ENCODE measurements at places on chromosomes 2 and 18. TPM values are rescaled to one million over a fixed set of nuclear protein-coding genes. Genes with fewer than 3 reads are reported as not detected.

GRCh38 chr18:44801781-44802180, 121.1 kb downstream of the SETBP1 start:
- DNase-seq, result no peak

DNA sequence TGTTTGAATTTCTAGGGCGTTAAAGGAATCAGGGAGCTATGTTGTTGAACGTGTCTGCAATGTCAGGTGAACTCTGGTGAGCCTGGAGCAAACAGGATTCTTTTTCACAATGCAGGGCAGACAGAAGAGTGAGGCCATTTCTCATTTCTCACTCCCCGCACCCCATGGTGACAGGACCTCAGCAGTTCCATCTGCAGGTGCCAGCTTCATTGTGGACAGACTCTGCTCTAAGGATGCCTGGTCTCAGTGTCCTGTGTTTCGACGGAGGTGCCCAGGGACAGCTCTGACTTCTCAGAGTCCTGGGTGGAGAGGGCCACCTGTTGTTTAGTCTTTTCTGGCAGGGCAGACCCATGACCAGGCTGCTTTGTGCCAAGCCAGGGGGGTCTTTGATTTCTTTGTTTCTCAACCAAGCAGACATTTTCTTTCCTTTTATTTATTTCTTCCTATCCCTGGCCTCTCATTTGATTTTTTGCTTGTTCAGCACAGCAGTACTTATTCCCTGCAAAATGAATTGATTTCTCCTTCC, 201.5 kb downstream of the RNF144A start:
- DNase-seq, result no peak

DNA sequence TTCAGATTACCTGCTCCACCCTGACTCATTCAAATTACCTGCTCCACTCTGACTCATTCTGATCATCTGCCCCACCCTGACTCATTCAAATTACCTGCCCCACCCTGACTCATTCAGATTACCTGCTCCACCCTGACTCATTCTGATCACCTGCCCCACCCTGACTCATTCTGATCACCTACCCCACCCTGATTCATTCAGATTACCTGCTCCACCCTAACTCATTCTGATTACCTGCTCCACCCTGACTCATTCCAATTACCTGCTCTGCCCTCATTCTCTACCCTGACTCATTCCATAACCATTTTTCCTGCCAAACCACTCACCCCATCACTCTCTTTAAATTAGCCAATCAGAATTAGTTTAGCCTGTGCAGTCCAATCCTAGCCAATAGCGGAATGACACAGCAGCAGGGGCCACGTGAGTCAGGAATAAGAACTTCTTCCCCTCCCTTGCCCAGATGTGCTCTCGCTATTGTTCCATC, 26.2 kb downstream of the CFAP53 start:
- DNase-seq, result peak; percentile 38

GRCh38 chr2:140526575-140526974, 1604.2 kb downstream of the LRP1B start:
- no peak for DNase-seq

GRCh38 chr2:10790228-10790973, 22.2 kb downstream of the PDIA6 start:
- no peak for DNase-seq

DNA sequence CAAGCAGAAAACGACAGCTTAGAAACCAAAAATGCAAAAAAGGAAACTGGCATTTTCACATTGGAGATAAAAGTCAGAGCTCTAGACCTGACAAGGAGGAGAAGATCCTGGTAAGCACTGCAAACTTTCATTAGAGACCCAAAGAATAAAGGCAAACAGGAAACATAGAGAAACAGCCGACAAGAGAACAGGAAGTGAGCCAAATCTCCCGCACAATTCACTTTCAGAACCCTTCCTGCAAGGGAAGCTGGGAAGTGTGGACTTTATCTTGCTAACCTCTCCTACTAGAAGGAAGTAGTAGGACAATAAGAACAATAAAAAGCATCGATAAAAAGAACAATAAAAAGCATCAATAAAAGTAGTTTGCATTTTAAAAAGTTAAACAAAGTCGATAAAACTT, 417.8 kb upstream of the SPHKAP start:
- no peak for DNase-seq

- no peak for DNase-seq
Observed at GRCh38 chr18:48126240-48126639, 195.8 kb upstream of the SMAD2 start.

GRCh38 chr2:178279142-178279541, 84.8 kb downstream of the OSBPL6 start:
- no peak for DNase-seq

Gene CTLA4
- total RNA-seq, result 69.7 TPM

Gene PLCL1
- total RNA-seq, result 3.5 TPM

Gene DES
- not detected for total RNA-seq

Gene TCF23
- total RNA-seq, result not detected

Gene C1QL2
- not detected for total RNA-seq

Gene SETBP1
- total RNA-seq, result 1.4 TPM
